ENCODE measurements at places on chromosomes 7 and 10.

DNA sequence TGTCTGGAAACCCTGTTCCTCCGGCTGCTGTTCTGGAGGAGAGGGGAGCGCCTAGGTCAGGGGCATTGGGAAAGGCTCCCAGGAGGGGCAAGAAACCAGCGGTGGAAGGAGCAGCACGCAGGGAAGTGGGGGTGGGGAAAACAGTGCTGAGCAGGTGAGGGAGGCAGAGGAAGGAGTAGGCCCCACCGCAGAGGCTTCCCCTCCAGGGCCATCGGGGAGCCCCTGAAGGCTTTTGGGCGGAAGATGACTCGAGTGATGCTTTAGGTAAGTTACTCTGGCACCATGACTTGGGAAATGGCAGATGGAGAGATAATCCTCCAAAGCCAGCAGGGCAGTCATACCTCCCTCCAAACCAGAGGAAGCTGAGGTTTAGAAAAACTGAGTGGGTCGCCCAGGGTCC lies 106.5 kb upstream of the ANLN start:
- DNase-seq: no peak

GRCh38 chr10:68560943-68561864 lies 1.1 kb downstream of the TET1 start:
- DNase-seq: no peak

DNA sequence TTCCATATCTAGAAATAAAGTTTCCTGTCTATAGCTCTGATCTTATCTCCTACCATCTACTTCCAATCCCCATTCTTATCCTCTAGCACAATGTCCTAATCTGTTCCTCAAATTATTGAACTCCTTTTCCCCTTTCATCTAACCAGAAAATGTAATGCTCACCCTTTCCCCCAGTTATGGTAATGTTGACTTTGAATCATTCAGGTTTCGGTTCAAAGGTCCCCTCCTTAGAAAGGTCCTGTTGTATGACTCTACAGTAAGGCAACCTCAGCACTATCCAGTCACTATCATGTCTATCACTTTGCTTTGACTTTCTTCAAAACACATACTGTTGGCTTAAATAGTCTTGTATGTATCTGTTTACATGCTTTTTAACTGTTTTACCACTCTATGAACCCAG lies 264.2 kb upstream of the PCDH15 start:
- DNase-seq: no peak

- no peak for DNase-seq
Measured at GRCh38 chr10:1377231-1377630, 321.0 kb downstream of the WDR37 start.

GRCh38 chr7:94205529-94205928 lies 189.2 kb upstream of the COL1A2 start:
- DNase-seq: no peak

DNA sequence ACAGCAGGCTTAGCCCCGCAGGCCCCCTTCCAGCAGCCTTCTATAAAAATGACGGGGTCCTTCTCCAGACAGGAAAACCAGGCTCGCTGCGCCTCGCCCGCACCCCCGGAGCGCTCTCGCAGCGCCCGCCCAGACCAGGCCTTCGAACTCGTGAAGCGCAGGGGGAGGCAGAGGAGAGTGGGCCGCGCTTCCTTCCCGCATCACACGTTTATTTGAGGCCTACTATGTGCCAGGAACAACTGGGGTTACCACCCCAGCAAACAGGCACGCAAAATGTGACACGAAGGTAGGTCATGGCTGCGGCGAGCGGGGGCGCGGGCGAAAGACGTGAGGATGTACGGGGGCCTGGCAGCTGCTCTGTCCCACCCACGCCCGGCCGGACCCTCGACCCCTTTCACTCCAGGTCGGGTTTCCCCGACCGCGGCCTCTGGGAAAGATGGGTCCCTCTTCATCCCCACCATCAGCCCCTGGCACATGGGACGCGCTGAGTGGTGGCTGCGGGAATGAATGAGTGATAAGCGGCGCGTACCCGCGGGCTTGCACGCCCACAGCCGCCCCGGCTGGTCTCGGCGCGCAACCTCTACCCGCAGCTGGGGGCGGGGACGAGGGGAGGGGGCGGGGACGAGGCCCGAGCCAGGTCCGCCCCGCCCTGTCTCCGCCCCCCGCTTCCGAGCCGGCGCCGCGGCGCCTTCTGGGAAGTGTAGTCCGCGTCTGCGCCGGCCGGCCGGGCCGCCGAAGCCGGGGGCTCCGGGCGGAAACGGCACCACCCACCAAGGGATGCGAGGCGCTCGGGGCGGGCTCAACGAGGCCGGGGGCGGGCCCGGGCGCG lies 59.1 kb downstream of the ZNF467 start:
- peak; percentile 94 for DNase-seq

DNA sequence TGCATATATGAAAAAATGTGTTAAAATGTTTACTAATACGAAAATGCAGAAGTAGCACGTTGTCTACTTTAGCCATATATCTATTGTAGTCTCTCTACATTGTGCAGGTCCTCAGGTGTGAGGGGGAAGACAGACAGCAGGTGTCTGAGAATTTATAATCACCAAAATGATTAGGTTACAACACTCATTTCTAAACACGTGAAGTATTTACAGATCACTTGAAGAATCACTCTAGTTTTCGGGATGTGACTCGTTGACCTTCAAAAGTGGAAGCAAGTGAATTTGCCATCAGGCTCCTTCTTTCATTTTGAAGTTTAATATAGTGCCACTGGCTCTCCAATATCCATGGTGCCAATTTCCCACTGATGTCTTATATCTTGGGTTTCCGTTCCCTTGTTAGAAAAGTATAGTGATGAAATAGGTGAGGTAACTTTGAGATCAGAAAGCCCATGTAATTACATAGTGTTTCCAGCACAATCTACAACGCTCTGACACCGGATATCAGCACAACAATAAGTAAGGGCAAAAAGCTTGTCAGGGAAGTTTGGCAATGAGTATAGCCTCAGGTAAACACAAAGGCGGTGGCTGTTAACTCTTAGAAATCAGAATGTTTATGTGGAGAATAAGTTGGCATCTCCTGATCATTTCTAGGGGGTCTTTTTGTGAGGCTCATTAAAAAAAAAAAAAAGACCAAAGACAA lies 57.5 kb upstream of the SP4 start:
- no peak for DNase-seq

GRCh38 chr7:137169282-137169698 lies 174.2 kb downstream of the PTN start:
- DNase-seq: no peak

GRCh38 chr10:96610817-96611216 lies 24.0 kb upstream of the TM9SF3 start:
- no peak for DNase-seq

DNA sequence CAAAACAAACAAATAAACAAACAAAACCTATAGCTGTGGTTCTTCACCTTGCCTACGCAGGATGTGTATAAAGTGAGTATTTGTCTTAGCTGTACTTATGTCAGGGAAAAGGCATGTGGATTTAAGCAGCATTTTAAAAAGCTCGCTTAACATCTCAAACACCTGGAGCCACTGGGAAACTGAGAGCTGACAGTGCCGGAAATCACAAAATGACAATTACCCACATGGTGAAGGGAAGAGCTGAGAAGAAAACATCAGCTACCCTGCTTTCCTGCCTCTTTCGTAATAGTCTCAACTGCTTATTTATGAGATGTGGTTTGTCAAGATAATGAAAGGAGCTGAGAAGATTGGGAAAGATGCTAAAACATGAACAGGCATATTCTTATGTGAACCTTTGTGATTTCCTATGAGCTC lies 31.1 kb upstream of the MSMB start:
- no peak for DNase-seq

DNA sequence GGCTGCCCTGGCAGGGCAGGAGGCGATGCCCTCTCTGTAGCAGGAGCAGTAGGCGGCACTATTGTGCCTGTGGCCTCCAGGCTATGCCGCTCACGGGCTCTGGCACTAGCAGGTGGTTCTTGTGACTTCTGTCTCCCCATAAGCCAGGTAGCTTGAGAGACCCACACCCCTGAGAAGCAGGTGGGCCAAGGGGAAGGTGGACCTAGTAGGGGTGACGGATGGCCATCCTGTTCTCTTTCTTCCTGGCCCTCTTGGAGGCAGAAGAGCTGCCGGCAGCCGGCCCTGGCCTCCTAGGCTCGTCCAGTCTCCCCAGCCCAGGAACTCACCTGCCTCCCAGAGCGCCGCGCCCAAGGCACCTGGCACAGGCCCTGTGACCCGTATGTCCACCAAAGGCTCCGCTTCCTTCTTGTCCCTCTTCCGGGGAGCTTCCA lies 15.4 kb downstream of the MMRN2 start:
- DNase-seq: no peak

DNA sequence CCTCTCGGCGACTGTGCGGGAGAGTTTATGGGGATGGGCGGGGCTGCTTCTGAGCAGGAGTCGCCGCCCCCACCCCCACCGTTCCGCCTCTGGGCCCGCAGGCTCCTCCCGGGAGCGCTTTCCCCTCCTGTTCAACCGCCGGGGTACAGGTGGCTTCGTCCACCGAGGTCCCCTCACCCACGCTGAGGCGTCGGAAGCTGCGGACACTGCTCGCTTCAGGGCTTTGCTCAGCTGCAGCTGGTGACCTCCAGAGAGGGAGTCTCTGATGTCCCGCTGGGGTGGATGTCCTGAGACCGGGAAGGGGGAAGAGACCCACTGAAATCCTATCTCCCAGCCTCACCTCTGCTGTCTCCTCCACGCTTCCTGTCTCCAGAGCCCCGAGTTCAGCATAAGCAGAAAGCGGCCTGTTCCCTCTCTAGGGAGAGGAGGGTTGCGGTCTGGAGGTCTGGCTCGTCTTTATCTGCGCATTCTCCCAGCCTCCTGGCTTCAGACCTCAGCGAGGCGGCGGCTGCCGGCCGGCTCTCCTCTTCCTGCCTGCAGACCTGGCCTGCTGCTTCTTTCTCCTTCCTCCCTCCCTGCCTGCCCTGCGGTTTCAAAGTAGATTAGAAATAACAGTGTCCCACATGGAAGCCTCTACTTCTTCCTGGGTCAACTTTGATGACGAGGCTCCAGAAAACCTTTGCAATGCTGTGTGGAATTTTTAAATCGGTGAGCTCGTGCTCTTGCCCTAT lies 1.8 kb downstream of the CYP2E1 start:
- no peak for DNase-seq

- no peak for DNase-seq
Measured at GRCh38 chr7:36944838-36945237, 220.5 kb upstream of the AOAH start.

DNA sequence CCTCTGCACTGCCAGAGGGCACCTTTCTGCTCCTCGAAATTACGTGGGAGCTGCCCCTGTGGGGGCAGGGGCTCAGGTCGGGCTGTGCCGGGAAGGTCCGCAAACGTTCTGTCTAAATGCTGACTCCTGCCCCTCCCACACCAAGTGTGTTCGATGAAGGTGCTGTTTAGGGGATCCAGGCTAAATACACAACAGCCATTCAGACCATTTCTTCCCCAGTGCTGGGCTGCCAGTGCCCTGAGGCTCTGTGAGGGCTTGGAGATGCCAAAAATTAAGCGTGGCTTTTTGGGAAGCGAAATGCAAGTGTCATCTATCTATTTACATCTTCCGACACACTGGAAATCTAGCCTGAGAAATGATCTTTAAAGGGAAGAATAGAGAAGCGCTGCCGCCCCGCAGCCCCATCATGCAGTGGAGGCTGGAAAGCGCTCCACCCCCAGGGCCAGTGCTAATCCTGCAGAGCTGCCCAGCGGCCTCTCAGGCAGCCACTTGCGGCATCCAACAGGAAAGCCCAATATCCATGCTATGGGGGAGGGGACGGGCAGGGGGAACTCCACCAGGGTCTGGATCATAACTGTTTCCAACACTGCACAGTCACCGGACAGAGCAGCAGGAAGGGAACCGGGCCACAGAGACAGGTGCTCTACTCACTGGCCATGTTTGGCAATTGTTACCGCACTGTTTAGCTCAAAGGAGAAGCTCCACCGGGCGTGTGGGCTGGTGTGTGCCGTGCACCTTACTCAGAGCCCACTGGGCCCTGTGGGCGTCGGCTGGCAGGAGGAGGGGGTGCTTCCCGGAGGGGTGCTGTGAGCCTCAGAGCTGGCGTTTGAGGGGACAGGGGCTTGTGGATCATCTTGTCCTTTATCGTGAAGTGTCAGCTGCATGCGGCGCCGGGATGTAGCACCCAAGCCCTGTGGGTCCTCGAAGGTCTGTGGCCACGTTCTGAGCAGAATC lies 205.5 kb downstream of the DNAJB6 start:
- DNase-seq: no peak

GRCh38 chr7:51240868-51241267 lies 75.7 kb downstream of the COBL start:
- no peak for DNase-seq

Measured in CD4-positive, alpha-beta T cell treated with Interleukin-2 at 100 ng/mL for 4 hours (primary cell).